Nucleus accumbens (tissue), 56 donors: ENCODE measurements at places on chromosomes 1 and 21.

GRCh38 chr21:21324297-21324696, 326.1 kb downstream of the NCAM2 start:
- no peak for DNase-seq

DNA sequence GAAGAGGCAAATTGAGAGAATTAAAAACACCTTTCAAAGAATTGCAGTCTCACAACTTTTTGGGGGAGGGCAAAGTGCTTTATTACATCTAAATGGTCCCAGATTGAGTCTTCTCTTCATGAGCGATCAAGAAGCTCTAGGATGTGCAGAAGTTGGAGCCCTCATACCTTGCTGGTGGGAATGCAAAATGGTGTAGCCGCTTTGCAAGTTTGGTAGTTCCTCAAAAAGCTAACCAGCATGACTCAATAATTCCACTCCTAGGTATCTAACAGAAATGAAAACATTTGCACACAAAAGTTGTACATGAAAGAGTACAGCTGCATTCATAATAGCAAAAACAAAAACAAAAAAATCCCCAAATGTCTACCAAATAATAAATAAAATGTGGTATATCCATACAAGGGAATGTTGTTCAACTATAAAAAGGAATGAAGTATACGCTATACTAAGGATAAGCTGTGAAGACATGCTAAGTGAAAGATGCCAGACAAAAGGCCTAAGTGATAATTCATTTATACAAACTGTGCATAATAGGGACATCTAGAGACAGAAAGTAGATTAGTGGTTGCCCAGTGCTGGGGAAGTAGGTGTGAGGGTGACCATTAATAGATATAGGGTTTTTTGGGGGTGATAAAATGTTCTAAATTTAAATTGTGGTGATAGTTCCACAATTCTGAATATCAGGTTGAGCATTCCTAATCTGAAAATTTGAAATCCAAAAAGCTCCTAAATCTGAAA, 55.2 kb downstream of the SELENOF start:
- no peak for DNase-seq

GRCh38 chr1:157370698-157371097, 181.6 kb downstream of the FCRL5 start:
- DNase-seq: no peak

DNA sequence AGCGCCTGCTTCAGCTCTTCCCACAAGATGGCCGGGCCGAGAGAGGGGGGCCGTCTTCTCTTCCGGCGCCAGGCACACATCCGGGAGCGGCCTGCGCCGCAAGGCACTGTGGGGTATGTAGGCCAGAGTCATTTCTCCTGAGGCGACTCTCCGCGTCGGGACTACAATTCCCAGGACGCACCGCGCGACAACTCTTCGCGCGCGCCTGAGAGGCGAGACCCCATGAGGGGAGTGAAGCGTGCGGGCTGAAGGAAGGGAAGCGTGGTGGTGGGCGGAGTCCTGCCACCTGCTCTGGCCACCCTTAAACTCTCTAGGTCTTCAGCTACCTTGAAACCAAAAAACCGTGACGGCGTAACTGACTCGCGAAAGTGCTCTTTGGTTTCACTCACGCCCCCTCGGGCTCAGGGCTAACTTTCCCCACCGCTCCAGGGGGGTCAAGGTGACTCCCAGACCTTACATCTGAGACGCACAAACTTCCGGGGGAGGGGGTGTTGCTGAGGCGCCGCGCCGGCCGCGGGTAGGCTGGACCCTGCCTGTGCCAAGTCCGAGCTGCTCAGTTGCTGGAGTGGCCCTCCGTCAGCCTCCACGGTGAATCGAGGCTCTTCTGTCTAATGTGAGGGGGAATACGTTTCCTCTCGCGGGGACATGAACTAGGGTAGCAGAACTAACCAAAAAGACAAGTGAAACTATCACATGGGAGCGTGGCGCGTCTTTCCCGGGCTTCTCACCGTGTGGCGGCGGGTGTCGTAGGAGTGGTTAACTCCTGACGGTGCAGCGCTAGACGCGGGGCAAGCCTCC, at the start of gene SERBP1:
TSS of gene SERBP1 (minus strand) at position 45 of the 798 bp plus-strand sequence. CDS start 102 bp downstream, outside the sequence.
- peak; percentile 96 for DNase-seq

GRCh38 chr1:175514387-175514953, 228.9 kb downstream of the TNR start:
- no peak for DNase-seq

- DNase-seq: no peak
Observed at GRCh38 chr1:230174471-230175162, 107.6 kb downstream of the GALNT2 start.

GRCh38 chr1:34824817-34825454, 32.1 kb downstream of the GJA4 start:
- no peak for DNase-seq

DNA sequence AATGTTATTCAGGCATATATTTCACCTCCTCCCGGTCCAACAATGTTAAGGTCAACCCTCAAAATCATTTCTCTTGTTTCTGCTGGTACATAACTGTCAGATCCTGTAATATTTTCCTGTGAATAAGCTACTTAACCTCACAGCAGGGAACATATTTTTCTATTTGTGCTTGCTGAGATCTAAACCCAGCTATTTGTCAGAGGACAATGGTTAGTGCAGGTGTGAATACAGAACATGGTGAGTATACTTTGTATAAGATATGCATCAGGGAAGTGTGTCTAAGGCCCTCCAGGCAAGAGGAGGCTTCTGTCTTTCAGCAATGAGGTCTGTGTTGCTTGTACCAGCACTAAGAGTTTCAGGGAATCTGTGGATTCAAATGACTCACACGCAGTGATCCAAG, 970.6 kb downstream of the NCAM2 start:
- no peak for DNase-seq

DNA sequence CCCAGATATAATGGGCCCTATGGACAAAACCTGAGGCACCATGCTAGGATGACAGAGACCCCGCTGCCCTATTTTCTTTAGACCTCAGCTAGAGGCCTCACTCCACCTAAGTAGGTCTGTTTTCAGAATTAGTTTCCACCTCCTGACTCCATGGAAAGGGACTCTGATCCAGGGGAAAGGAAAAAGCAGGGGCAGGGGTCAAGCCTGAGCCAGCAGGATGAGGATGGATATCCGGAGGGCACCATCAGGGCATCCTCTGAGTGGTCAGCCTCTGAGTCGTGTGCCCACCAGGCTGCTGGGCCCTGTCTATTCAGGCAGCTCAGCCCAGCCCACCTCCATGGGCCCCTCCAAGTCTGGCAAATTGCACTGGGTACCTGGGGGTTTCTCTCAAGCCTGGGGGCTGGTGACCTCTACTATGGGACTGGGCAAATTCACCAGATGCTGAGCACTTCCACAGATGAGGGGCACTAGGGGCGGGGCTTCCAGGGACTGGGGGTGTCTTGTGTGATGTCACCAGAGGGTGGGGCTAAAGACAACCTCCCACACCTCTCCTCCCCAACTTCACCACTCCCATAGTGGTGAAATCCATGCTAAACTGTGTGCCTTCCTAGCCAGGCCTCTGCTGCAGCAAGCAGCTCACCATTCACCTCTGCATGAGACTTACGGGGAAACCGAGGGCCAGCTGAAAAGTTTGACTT, 5.5 kb downstream of the PAQR7 start:
- DNase-seq: no peak

DNA sequence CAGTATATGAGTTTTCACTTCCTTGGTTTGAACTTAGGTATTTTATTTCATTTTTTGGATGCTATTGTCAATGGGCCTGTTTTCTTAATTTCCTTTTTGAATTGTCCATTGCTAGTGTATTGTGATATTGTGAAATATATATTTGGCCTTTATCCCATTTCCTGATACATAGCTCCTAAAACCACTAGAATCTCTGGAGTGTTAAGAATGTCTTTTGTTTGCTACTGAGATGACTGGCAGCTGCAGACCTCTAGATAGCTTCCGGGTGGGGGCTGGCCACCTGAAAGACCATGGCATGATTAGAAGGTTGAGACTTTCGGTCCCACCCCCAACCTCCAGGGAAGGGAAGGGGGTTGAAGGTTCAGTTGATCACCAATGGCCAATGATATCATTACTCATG, 245.4 kb downstream of the KCNJ6 start:
- DNase-seq: no peak

- DNase-seq: no peak
Observed at GRCh38 chr21:41928621-41929220, 25.1 kb downstream of the C2CD2 start.

DNA sequence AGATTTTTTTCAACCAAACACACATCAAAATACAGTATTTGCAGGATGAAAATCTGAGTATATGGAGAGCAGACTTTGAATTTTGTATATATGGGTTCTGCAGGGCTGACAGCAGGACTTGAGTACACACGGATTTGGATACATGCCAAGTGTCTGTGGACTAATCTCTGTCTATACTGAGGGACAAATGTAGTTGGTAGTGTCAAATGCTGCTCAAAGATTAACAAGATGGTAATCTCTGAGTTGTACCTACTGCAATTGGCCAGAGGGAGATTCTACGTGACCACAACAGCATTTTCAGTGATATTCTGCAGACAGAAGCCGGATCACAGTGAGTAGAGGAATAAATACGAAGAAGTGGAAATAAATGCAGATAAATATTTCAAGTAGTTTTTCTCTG, 43.4 kb downstream of the SHCBP1L start:
- no peak for DNase-seq

DNA sequence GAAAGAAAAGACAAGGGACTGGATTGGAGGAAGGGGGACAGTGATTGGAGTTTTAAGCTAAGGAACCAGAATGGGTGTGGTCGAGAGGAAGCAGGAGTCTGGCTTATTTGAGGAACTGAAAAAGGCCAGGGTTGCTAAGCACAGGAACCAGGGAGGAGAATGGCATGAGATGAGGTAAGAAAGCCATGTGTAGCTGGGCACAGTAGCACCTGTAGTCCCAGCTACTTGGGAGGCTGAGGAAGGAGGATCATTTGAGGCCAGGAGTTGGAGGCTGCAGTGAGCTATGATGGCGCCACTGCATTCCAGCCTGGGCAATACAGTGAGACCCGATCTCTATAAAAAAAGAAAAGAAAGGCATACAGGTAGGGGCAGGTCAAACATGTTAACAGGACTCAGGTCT, 8.1 kb upstream of the KHDRBS1 start:
- no peak for DNase-seq

GRCh38 chr1:51433269-51433971, 85.6 kb downstream of the EPS15 start:
- DNase-seq: no peak

GRCh38 chr1:111571987-111572386, 47.6 kb upstream of the RAP1A start:
- DNase-seq: no peak

GRCh38 chr1:184023171-184023570, 14.4 kb downstream of the COLGALT2 start:
- no peak for DNase-seq

DNA sequence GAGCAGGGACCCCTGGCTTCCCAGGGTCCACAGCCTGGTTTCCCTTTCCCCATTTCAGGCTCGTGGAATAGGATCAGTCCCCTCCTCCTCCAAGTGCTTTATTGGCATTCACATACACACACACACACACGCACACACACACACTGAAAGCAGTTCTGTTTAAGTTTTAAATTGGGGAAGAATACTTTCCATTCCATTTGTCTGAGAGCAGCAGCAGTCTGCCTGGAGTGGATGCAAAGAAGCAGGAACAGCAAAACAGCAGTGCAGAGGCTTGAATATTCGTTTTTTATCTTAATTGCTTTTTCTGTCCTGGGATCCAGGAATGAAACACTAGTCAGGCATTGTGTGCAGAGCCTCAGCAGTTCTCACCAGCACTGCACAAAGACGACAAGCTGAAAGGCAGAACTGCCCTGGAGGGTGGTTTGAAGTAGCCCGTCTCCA, 7.1 kb downstream of the CYB561D1 start:
- DNase-seq: no peak

DNA sequence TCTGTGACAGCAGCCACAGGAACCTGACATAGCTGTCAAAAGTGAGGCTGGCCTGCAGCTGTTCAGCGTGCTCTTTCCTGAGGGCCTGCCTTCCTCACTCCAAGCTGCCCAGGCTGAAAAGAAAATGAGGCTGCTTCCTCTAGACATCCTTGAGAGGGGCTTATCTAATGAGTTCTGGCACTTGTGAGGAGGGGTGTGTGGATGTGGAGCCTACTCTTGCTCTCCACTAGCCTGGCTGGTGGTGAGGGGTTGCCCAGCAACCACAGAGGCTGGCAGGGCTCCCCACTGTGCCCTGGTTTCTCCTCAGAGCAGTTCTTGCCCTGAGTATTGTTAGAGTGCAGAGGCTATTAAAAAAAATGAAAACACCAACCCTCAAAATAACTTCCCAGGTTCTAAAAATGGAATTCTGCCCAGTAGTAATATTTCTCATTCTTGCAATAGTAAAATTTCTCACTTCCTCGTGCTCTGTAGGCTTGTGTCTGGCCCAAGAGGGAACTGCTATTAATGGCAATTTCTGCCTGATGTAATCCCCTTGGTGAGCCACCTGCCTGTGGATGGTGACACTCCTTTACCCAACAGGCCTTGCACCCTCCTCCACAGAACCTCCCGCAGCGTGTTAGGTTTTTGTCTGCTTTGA, 52.6 kb upstream of the EPS8L3 start:
- peak; percentile 47 for DNase-seq

- no peak for DNase-seq
Observed at GRCh38 chr1:187909382-187909781, 1080.6 kb downstream of the PLA2G4A start.

DNA sequence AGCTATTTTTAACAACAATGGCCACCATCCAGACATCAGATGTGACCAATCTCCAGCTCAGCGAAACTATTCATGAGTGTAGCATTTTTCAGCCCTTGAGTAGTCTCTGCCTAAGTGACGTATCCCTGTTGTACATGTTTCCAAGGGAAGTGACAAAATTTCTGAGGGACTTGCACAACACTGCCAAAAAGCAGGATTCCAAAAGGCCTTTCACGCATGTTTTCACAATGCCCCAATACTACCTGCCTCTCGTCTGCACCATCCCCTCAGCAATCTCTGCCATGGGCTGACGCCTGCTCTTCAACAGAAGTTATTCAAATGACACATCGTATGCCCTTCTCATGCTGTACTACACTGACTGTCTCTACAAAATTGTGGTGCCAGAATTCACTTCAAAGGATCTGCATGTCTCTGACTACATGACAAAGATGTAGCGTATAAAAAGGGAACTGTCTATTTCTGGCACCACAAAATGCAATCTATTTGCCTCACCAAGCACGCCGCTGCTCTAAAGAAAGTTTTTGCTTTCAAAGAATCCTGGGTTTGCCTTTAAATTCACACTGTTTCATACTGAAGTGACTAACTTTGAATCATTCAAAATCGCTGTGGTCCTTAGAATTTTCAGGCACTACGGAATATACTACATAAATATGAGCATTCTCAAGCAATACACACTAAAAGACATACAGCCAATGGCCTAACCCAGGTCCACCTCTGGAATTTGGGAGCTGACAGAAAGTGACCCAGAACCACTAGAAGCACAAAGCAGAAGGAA, 32.9 kb downstream of the JAK1 start:
- DNase-seq: no peak
